NCI-H1417 treated with DMSO at 0.1 percent for 48 hours (cell line): ENCODE measurements at places on chromosomes 3 and 15.

DNA sequence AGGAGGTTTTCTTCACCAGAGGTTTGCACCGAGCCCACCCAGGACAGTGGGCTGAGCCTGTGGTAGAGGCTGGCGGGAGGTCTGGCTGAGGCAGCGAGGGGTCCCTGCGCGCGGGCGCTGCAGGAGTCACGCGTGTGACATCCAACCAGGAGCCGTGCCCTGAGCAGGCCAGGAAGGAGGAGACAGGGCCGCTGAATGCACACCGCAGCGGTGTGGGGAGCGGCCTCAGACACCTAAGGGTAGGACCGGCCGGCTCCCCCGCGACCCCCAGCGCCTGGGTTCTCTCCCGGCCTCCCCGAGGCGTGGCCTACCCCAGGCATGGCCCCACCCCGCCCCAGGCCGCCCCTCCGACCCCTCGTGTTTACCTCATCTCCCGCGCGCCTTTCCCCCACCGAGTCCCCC, 412 bp downstream of the SLC41A3 start:
- DNase-seq, result peak; percentile 3

- DNase-seq, result no peak
These were observed 4.2 kb downstream of the PARP15 start for GRCh38 chr3:122581622-122582021.

DNA sequence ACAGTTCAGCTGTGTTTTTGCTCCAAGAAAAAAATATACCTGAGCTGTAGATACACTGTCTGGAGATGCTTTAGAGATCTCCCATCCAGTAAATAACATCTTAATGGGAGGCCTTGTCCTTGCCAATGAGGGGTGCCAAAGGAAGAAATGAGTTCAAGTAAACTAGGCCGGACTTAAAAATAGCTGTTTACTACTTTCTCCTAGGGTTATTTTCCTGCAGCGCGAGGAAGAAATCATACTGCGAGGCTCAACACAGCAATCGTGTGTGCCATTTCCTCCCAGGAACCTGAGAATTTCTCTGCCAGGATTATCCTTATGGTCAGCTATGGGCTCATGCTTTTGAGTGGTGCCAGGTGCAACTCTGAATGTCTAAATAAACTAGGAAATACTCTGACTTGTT, 71.9 kb downstream of the CMTM8 start:
- DNase-seq, result no peak

DNA sequence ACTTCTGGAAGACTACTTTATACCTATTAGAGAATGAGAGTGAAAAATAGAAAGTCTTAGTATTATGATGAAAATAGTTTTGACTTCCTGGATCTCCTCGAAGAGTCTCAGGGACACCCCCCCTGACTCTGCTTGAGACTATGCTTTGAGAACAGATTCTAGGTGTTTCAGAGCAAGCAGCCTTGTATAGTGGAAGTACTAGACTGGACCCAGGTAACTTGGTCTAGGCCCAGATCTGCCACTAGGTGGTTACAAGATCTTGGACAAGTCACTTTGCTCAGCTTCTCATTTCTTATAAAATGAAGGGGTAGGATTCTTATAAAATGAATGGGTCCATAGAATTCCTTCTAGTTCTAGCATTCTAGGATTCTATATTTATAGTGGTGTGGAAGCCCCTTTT, 9.1 kb downstream of the ABHD5 start:
- DNase-seq, result no peak
